ENCODE measurements at places on chromosomes 16 and 17. TPM values are rescaled to one million over a fixed set of nuclear protein-coding genes. Genes with fewer than 3 reads are reported as not detected.

- no peaks in the 10 kb centered on the region for H3K36me3 ChIP-seq
- H3K4me1 ChIP-seq = peaks cover 7% of the 10 kb centered on the region
- no peak overlapping the region for H3K27ac ChIP-seq
- H3K27me3 ChIP-seq = peaks cover 24% of the 10 kb centered on the region
Observed at GRCh38 chr17:48678141-48678971, 44.0 kb downstream of the PRAC1 start.

Gene NAE1
- 71.5 TPM for total RNA-seq

Gene PHF12
- 26.3 TPM for total RNA-seq

DNA sequence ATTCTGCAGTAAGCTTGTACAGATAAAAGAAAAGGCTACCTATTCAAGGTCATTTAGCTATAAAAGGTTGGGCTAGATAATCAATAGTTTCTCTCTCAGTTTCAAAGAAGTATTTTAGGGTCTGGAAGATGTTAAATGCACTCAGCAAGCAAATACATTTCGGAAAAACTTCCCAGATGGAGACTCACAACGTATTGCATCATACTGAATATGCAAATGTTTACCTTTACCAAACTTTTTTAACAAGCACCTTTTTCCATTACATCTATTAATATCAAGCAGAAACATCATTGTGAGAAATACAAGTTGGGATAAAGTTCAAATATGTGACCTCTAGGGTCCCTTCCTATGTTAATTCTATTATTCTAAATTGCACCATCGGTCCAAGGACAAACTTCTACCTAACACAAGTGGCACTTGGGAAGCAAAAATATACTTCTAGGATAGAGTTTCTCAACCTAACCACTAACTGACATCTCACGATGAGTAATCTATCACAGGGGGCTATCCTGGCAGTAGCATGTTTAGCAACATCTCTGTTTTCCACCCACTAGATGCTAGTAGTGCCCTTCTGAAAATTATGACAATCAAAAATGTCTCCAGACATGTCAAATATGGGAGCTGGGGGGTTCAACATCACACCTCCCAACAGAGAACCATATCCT, 14.5 kb downstream of the KANSL1 start:
- H3K36me3 ChIP-seq = no peaks in the 10 kb centered on the region
- H3K27ac ChIP-seq = no peak overlapping the region
- H3K27me3 ChIP-seq = no peaks in the 10 kb centered on the region
- DNase-seq = no peak

DNA sequence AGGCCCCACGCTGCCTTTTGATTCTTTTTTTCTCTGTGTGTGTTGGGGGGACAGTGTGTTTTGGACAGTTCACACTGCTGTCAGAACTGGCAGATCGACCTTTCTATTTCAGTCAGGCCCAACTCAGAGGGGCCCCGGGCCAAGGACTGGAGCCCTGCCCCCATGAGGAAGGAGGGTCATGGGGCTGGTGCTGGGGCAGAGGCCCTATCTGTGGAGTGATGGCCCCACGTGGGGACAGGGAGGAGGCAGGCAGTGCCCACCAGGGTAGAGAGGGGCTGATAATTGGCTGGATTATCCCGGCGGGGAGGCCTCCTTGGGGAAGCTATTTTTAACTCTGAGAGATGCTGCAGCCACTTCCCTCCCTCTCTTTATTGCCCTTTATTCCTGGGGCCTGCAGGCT, 5.7 kb upstream of the KCNJ12 start:
- H3K27ac ChIP-seq = no peak overlapping the region
- no peak overlapping the region for H3K4me3 ChIP-seq
- H3K36me3 ChIP-seq = no peaks in the 10 kb centered on the region
- peaks cover 7% of the 10 kb centered on the region for H3K4me1 ChIP-seq
- H3K27me3 ChIP-seq = no peaks in the 10 kb centered on the region

DNA sequence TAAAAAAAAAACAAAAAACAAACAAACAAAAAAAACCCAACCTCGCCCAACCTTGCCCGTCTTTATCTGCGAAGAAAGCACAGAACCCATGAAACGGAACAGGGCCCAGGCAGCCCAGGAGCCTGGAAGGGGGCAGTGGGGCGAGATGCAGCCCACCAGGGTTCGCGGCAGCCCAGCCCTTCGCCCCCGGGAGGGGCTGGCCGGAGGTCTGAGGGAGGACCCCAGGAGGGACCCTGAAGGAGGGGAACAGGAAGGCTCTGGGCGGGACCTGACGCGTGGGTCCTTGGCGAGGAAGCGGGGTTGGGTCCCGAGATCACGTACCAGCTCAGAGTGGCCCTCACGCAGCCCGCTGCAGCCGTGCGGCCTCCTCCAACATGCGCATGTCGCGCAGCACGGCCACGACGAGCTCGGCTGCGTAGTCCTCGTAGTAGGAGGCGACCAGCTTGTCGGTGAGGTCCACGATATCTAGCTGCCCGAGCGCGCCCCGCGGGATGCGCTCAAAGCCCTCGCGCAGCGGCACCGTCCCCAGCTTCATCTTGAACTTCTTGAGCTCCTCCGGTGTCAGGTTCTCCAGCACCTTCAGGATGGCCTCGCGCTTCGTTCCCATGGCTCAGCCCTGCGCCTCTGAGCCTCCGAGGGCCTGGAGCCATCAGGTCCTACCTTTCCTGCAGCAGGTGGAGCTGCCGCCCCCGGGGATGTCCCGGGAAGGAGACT, at the start of gene PYDC1:
Gene PYDC1, minus strand, starts transcription at position 714 of the 714 bp plus-strand sequence. Its CDS starts 107 bp downstream, at position 607.
- no peaks in the 10 kb centered on the region for H3K36me3 ChIP-seq
- H3K27ac ChIP-seq = no peak within 1 kb of the TSS
- no peak for DNase-seq
- H3K4me3 ChIP-seq = peak within 1 kb of the TSS; percentile 61
- peaks cover 89% of the 10 kb centered on the region for H3K27me3 ChIP-seq

DNA sequence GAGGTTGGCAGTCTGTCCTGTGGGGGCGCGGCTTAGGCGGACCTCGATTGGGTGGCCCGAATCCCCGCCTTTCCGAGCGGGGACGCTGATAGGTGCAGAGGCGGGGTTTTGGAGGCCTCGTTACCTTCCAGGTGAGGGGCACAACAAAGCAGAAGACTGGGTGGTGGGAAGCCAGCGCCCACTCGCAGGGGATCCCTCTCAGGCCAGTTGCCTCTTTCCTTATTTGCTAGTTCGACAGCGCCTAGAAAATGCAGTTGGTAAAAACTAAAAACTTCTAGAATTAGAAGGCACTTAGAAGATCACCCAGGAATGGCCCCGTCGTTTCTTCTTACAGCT, 730 bp downstream of the KAT7 start:
- peaks cover 34% of the 10 kb centered on the region for H3K36me3 ChIP-seq
- H3K27me3 ChIP-seq = no peaks in the 10 kb centered on the region
- peak overlapping the region; percentile 69 for H3K4me3 ChIP-seq

- H3K4me3 ChIP-seq = peak overlapping the region; percentile 76
- no peak for DNase-seq
- H3K4me1 ChIP-seq = peaks cover 64% of the 10 kb centered on the region
- no peaks in the 10 kb centered on the region for H3K27me3 ChIP-seq
Observed at GRCh38 chr17:17042851-17043460, 699 bp downstream of the MPRIP start.

Gene ATAD5
- total RNA-seq = 5.9 TPM

- no peaks in the 10 kb centered on the region for H3K36me3 ChIP-seq
- peaks cover 36% of the 10 kb centered on the region for H3K4me1 ChIP-seq
- H3K27me3 ChIP-seq = no peaks in the 10 kb centered on the region
- H3K27ac ChIP-seq = peak overlapping the region; percentile 70
- H3K4me3 ChIP-seq = no peak overlapping the region
Observed at GRCh38 chr17:72407336-72407909, 286.6 kb downstream of the SOX9 start.

Gene GPATCH8
- total RNA-seq = 23.9 TPM

- no peak overlapping the region for H3K4me3 ChIP-seq
- peaks cover 21% of the 10 kb centered on the region for H3K36me3 ChIP-seq
- H3K4me1 ChIP-seq = peaks cover 27% of the 10 kb centered on the region
- H3K27me3 ChIP-seq = no peaks in the 10 kb centered on the region
Observed at GRCh38 chr16:83813823-83814658, 6.3 kb downstream of the HSBP1 start.

- no peak overlapping the region for H3K27ac ChIP-seq
- H3K36me3 ChIP-seq = no peaks in the 10 kb centered on the region
- no peak overlapping the region for H3K4me3 ChIP-seq
- peaks cover 18% of the 10 kb centered on the region for H3K4me1 ChIP-seq
Observed at GRCh38 chr16:82040296-82040695, 5.2 kb downstream of the HSD17B2 start.

Gene OMG
- total RNA-seq = not detected

GRCh38 chr16:87971933-87972332, 20.7 kb downstream of the BANP start:
- no peak for DNase-seq
- no peaks in the 10 kb centered on the region for H3K27me3 ChIP-seq
- H3K4me3 ChIP-seq = no peak overlapping the region
- H3K27ac ChIP-seq = no peak overlapping the region
- peaks cover 10% of the 10 kb centered on the region for H3K4me1 ChIP-seq

DNA sequence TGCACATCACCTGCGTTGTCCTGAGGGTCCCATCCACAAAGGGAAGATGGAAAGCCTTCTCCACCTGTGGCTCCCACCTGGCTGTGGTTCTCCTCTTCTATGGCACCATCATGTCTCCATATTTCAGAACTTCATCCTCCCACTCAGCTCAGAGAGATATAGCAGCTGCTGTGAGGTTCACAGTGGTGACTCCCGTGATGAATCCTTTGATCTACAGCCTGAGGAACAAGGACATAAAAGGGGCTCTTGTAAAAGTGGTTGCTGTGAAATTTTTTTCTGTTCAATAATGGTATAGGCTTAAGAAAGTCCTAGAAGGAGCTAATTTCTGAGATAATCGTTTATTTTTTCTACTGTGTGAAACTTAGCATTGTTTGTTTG, 18.7 kb downstream of the ZNF200 start:
- H3K4me1 ChIP-seq = no peaks in the 10 kb centered on the region
- no peak for DNase-seq
- H3K27ac ChIP-seq = no peak overlapping the region
- no peaks in the 10 kb centered on the region for H3K36me3 ChIP-seq
- no peak overlapping the region for H3K4me3 ChIP-seq

DNA sequence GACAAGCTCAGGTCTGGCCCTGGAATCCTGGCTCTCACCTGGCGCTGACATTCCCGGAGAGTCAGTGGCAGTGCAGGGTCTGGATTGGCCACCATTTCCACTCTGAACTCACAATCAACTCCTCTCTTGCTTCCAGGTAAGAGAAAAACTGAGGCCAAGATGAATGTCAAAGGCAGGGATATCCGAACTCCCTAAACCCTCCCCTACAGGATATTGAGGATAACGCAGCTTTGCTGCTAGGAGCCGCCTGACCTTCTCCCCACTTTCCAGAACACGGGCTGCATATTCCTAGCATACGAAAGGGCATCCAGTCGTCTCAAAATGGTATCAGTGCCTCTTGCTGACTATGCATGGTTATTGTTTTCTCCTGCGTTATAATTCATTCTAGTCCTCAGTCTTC, 473.4 kb downstream of the SOX9 start:
- H3K36me3 ChIP-seq = no peaks in the 10 kb centered on the region
- H3K27me3 ChIP-seq = peaks cover 44% of the 10 kb centered on the region
- no peak overlapping the region for H3K27ac ChIP-seq
- H3K4me1 ChIP-seq = peaks cover 9% of the 10 kb centered on the region
- H3K4me3 ChIP-seq = no peak overlapping the region

Gene TERF2IP
- total RNA-seq = 48.2 TPM

DNA sequence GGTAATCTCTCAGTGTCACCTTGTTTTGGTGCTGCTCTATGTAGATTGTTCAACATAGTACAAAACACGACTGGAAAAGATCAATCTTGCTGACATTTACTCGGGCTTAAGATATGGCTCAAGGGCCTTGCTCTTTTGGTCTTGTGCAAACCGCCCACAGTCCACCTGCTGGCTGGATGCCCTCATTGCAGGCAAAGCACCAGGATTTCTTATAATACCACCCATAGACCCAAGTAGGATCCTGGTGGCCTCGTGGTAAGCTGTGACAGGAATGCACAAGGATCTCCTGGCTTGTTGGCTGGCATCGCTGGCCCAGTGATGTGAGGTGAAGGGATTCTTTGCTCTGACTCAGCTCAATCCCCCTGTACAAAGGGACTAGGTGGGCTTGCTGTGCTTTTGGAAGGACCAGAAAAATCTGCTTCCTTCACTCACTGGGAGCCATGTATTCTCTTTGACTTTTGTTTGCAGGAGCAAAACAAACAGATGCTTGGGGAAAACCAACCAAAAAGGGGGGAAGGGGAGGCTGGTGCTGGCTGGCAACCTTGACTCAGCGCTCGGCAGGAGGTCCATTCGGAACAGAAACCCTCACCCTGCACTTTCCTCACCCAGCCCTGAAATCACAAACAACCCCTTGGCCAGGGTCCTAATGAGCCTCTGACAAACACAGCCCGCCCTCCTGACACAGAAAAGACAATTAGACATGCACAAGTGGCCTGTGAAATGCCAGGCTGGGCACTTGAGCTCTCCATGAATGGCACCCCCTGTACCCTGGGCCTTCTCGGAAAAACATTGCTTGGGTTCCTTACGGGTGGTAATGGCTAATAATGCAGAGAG, 36.6 kb upstream of the MED9 start:
- DNase-seq = peak; percentile 81
- H3K36me3 ChIP-seq = no peaks in the 10 kb centered on the region
- H3K27ac ChIP-seq = no peak overlapping the region
- H3K4me3 ChIP-seq = no peak overlapping the region
- H3K4me1 ChIP-seq = peaks cover 9% of the 10 kb centered on the region

DNA sequence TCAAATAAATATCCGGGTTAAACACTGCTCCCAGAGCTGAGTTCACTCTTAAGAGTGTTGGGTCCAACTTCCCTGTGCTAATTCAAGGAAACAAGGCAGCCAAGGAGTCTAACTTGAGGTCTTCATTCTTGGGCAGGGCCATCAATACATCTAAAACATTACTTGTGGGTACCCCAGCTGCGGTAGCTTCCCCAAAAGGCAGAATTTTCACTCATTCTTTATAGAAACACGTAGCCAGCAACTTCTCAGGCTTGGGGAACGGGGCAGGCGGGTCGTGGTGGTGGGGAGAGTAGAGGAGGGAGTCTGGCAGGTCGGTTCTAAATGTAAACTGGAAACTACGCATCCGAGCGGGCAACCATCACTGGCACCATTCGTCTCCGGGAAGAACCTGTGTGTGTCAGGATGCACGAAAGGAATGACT, 666 bp upstream of the METTL9 start:
- no peaks in the 10 kb centered on the region for H3K36me3 ChIP-seq
- no peak for DNase-seq
- H3K27ac ChIP-seq = peak overlapping the region; percentile 96

GRCh38 chr17:79019632-79020584, 4.1 kb upstream of the C1QTNF1 start:
- peak; percentile 70 for DNase-seq
- H3K27me3 ChIP-seq = peaks cover 15% of the 10 kb centered on the region
- H3K4me1 ChIP-seq = peaks cover 62% of the 10 kb centered on the region
- H3K36me3 ChIP-seq = no peaks in the 10 kb centered on the region
- H3K4me3 ChIP-seq = no peak overlapping the region
- H3K27ac ChIP-seq = peak overlapping the region; percentile 75

DNA sequence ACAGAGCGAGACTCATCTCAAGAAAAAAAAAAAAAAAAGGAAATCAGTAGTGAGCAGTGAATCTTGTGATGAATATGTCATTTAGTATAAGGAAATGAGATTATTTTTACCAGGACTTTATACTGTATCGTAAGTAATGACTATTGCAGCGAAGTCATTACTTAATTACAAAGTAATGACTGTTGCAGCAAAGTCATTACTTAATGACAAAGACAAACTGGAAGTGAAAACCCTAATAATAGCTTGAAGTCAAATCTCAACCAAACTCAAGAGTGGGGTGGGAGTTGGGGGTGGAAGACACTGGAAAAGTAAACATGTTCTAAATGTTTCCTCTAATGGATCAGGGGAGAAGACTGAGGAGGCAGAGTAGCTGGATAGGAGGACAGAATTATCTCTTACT, 76.5 kb downstream of the ARHGAP44 start:
- no peak overlapping the region for H3K27ac ChIP-seq
- no peaks in the 10 kb centered on the region for H3K27me3 ChIP-seq
- no peak for DNase-seq

GRCh38 chr16:25012525-25012991, 2.6 kb downstream of the ARHGAP17 start:
- H3K4me1 ChIP-seq = peaks cover 71% of the 10 kb centered on the region
- no peaks in the 10 kb centered on the region for H3K27me3 ChIP-seq
- peak overlapping the region; percentile 36 for H3K27ac ChIP-seq
- no peaks in the 10 kb centered on the region for H3K36me3 ChIP-seq
- H3K4me3 ChIP-seq = peak overlapping the region; percentile 77
